ENCODE measurements at places on chromosomes 6 and 20.

DNA sequence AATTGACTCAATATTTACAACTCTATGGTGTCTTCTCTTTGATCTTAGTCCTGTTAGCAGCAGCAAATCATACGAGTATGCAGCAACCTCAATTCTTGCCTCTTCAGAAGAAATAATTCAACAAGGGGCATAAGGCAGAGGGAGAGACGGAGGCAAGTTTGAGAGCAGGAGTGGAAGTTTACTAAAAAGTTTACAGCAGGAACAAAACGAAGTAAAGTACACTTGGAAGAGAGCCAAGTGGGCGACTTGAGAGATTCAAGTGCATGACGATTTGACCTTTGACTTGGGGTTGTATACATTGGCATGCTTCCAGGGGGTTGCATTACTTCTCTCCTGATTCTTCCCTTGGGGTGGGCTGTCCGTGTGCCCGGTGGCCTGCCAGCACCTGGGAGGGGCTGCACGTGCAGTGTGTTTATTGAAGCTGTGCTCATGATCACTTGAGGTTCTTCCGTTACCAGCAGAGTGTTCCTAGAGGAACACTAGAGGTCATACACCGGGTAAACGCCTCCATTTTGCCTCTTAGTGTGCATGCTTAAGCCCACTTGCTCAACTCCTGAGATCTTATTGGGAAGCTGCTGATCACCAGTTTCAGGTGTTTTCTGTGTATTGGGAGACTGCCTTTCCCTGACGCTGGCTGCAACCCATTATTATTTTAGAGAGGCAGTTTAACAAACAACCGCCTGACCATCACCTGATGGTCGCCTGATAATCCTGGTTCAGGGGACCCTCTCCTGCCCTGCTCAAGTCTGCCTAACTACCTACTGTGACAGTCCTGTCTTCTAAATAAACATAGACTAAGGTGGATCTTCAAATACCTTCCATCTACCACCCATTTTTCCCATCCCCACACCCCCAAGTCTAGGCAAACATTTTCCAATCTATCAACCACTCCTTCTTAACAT, 172.4 kb upstream of the MYLIP start:
- no peak for DNase-seq

DNA sequence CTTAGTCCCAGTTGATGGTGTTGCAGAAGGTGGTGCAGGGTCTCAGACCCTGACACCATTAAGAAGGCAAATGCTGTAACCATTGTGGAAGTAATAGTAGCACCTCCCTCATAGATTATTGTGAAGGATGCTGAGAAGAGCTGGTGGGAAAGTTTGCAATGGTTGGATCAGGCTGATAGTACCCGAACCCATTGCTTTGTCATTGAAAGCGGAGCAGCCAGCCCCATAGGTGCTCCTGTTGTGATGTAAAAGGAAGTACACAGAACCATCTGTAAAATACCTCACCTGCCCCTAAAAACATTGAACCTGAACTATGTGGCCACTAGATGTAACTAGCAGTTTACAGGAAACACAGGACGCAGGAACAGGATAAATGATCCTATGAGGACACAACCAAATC, 31.5 kb downstream of the RIOK1 start:
- no peak for DNase-seq

DNA sequence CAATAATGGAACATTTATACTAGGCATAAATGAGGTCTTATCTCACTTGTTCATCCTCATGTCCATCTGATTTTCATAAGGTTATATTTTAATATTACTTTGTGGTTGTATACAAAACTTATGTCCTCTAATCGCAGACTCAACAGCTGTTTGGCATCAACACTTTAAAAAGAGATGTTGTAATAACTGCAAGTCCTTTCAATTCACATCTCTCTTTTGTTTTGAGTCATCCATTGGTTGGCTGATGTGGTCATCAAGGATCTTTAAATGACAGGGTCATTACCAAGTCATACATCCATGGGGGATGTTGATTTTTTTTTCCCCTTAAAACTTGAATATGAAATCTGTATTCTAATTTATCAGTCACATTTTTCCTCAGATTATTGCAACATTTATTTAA, 299.4 kb upstream of the NRSN1 start:
- no peak for DNase-seq

GRCh38 chr6:144065213-144065660, 30.1 kb downstream of the SF3B5 start:
- DNase-seq, result no peak

DNA sequence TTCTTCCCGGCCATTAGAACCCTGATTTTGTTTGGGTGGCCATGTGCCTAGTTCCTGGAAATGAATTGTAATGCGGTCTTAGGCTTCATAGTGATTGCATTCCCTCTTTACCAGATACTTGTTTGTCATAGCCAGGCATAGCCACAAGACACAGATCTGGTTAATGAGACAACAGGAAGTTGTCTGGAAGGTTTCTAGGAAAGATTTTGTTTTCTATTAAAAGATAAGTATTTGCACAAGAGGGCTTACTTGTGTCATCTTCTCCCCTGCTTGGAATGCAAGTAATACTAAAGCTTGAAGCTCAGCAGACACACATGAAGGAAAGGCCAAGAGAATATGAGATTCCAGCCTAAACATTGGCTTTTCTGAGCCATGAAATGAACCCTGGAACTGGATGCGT, 12.9 kb downstream of the FARS2 start:
- DNase-seq, result no peak
